ENCODE measurements at places on chromosomes 7 and 10.

DNA sequence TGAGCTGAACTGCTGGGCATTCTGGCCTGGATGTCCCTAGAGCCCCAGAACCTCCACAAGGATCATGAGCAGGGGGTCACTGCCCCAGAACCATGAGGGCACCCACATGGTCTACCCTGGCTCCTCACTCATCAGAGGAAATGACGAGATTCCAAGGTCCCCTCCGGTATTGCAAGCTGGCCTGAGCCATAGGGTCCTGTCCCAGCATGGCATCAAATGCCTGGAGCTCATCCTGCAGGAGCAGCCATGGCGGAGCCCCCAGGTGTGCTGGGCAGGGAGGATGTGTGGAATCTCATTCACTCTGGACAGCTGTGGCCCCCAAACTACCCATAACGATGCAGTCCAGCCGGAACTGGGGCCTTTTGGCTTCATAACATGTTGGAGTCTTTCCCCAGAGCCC, 66.6 kb upstream of the ANTXRL start:
- DNase-seq, result no peak

DNA sequence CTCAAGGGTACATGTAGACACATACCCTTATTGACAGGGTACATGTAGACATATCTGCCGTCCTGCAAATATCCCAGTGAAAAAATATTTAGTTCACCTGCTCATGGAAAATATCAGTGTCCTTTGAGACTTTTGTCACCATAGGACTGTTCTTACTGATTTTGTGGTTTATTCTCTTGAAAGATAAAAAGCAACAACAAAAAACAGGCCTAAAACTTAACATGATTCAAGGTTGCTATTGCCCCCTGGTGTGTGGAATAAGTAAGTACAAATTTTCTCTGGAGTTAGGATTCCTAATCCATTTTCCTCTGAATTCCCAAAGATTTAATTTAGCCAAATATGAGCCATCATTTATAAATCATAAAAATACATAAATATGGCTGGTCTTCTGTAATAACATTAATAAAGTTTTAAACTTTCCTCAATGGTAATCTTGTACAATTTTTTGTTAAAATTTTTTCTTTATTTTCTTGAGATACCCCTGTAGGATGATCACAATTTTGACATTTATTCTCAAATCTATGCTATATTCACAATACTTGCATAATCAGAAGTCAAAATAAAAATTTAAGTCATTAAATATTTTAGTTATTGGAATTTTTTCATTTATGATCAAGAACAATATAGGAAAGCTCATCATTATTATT, 741.4 kb upstream of the POT1 start:
- peak; percentile 27 for DNase-seq

DNA sequence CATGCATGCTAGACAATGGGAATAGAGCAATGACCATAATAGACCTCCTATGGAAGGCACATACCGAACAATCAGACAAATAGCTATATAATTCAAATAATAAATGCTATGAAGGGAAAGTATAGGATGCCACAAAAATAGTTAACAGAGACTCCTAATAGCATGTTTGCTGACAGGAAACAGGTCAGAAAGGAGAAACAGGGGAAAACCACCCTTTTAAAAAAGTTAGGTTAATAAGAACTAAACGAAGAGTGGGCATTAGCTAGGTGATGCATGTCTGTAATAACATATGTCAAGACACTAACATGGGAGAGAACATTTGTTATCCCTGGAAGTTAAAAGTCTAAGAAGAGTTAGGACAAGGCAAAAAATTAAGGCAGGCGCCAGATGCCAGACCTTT, 58.9 kb downstream of the ABI1 start:
- DNase-seq, result no peak

GRCh38 chr7:150370612-150371071, 2.0 kb downstream of the REPIN1 start:
- no peak for DNase-seq

Data from NCI-H2081 treated with DMSO at 0.1 percent for 48 hours (cell line).